Smooth muscle cell of the brain vasculature (primary cell): ENCODE measurements at places on chromosomes 6 and 20.

GRCh38 chr20:62558779-62559178 lies 83.0 kb upstream of the GATA5 start:
- DNase-seq = no peak

DNA sequence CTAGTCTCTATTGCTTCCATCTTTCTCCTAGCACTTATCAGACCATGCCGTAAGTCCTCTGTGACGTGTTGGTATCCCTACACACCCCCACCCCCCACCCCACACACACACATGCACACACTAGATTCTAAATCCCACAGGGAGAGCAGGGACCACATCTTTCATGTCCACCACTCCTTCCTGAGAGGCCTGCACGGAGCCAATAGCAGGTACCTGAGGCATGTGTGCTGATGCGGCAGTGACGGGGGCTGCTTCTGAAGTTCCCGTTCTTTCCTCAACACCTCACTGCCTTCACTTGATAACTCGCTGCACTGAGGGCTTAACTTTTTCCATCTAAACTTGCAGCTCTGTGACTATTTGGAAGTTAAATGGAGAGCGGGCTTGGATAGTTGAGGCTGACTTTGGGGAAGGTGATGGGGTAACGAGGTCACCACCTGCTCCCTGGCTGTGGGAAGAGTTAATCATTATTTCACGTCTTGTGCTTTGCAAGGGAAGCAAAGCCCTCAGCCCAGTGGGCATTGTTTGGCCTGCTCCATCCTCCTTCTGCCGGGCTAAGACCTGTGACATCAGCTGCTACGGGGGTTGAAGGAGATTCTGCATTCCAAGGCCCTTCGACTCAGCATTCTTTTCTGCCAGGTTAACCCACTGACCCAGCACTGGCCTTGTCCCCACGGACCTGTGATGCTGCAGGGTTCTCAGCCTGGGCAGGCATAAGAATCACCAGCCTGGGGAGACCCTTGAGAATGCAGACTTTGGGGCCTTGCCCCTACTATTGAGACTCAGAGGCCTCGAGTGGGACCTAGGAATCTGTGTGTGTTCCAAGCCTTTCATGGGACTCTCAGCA lies 187.8 kb downstream of the ANKRD60 start:
- DNase-seq = no peak

DNA sequence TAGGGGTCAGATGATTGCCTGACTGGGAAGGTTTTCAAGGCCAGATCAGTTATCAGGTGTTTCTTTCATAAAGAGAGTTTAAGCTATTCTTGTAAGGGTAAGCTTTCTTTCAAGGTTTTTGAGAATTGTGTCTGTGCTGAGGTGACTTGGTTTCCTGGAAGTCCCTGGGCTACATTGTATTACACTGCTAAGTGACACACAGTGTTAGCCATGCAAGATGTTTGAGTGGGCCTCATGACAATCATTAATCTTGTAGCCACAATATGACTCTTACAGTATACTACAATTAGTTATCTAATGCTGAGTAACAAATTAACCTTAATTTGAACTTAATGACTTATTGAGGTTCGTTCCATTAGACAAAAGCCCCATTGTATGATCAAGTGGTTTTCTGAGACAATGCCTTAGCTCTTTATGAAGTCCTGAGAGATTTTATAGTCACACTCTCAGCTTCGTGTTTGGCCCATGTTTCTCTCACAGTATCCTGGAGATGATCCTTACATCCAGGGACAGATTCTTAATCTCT lies 186.7 kb downstream of the RPS12 start:
- no peak for DNase-seq

DNA sequence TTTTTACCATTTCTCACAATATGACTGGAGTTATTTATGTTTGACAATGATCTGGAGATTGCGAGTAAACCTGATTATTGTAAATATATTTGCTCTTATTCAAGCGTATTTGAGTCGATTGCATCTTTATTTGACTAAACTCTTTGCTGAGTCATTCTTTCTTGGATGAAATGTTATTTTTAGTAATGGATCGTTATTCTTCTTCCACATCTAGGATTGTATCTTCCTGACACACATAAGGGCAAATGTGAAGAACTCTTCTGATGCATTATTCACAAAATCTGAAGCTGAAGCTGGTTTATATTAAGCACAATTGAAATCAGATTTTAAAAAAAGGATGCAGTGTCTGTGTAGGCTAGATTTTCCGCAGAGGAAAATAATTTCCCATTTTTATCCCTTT lies 68.2 kb downstream of the SEL1L2 start:
- DNase-seq = no peak

- DNase-seq = no peak
These were observed 638 bp downstream of the PACSIN1 start for GRCh38 chr6:34466242-34467185.

GRCh38 chr6:147040121-147040910 lies 163.9 kb upstream of the STXBP5 start:
- DNase-seq = no peak

- no peak for DNase-seq
These were observed 723 bp downstream of the AKIRIN2 start for GRCh38 chr6:87701344-87701675.

DNA sequence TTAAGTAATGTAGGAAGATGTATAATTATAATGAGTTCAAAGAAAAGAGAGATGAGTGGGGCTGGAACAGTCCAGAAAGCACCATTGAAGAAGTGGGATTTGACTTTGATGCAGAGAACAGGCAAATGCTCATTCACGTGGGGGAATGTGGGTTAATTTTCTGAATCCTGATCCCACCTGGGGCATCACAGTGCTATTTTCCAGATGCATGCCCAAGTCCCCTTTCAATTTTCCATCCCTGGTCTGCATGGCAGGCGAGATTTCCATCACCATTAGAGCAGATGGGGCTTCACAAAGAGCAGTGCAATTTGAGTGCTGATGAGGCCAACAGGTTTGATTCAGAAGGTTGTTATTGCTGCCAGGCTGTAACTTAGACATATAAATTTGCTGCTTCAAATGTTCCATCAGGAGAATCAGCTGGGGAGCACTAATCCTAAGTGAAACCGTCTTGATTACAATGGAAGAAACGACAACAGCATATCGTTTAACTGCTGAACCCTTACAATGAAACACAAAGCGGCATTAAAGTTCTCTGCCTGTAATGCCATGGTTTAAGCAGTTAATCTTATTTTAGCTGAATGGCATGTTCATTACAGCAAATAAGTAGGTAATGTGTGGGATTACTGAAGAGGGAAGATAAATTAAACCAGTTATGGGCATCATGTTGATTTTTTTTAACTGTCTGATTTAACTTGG lies 45.2 kb downstream of the OSTM1 start:
- DNase-seq = no peak

DNA sequence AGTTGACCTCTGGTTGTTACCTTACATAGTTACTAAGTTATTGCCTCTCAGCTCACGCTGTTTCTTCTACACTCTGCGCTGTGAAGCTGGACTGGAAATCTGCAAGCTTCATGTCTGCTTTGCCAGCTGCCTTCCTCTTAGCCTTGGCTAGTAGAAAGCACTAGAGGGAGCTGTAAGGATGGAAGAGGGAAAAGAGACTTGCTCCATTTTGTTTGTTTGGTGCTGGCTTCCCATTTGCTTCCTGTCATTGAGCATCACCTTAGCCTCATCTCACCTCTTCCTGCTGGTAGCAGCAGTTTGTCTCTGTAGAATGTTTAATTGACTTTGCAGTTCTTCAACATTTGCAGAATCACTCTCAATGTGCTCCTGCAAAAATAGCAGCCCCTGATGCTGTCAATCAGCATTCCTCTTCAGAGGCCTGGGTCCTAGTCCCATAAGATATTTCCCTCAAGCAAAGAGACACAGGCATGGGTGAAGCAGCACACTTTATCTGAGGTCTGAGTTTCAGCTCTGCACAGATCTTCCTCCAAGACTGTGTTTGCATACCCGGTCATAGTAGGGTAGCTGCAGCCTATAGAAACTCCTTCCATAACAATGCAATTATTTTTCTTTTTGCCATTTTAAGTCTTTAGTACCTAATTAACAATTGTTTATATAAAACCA lies 302.2 kb upstream of the EPHA7 start:
- DNase-seq = peak; percentile 57

DNA sequence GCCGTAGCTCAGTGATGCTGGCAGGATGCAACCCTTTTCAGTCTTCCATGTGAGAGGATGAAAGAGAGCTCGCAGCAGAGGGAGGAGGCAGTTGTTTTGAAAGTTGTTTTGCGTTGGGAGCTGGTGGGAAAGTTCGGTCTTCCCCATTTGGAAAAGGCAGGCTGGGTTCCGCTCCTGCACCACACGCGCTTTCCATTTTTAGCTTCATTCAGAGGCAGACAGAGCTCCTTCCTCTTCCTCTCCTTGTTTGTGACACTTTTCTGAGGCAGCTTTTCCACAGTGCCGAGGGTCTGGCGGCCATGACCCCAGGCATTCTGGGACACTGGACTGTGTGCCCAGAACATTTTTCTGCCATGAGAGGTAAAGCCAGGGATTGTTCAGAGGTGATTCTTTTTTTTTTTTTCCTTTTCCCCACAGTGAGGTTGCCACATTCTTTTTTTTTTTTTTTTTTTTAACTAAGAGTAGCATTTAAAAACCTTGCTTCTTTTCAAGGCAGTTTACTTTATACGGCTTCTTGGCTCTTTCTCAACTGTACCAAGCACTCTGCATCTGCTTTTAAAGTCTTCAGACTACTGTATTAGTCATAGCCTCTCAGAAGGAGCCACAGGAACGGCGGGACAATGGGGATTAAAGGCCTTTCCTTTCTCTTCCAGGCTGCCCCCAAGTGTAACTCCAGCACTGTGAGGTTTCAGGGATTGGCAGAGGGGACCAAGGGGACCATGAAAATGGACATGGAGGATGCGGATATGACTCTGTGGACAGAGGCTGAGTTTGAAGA lies 1.6 kb downstream of the PRDM1 start:
- DNase-seq = no peak

DNA sequence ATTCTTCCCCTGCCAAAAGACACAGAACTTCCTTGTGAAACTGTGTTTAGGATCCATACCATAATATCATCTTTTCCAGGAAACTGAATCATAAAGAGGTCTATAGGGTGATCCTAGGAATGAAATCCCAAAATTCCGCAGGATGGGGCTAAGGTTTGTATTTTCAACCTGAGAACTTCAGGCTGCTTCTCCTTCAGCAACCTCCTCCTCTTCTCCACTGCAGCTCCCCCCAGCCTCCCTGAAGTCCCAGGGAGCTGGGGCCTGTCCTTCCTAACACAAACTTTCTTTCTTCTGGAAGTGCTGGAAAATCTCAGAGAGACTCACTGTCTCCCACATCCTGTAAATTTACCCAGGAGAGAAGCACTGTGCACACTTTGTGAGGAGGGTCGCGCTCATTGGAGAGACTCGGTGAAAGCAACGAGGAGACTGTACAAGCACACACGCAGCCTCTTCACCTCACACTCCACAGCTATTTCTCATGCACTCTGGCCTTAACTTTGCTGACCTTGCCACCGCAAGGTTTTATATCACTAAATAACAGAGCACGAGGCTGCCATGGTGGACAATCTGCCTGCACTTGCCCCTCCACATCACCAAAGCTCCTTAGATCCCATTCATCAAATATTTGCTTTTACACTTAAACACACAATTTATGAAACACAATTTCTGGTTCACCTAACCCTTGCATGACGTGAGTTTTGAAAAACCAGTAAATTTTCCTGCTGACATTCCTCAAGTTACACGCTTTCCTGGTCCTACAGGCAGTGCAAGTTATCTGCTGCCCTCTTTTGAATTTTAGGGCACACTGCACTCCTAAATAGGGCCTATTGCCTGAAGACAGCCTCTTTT lies 14.3 kb downstream of the ID4 start:
- DNase-seq = no peak

- no peak for DNase-seq
These were observed 10.1 kb downstream of the TGM3 start for GRCh38 chr20:2305946-2306345.

DNA sequence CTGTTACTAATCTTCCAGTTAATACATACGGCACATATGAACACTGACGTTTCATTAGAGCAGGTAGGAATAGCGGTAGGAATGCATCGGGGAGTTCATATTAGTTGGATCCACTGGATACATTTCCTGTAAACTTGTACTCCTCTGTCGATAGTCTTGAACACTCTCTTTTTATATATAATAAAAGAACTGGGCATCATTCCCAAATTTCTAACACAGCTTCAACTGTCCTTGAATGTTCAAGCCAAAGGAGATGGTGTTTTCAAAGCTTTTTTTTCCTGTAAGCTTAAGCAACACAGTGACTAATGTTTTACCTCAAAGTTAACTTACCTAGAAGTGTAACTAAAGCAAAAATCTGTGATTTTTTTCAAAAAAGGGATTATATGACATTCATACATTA lies 195.3 kb downstream of the UTRN start:
- DNase-seq = no peak

DNA sequence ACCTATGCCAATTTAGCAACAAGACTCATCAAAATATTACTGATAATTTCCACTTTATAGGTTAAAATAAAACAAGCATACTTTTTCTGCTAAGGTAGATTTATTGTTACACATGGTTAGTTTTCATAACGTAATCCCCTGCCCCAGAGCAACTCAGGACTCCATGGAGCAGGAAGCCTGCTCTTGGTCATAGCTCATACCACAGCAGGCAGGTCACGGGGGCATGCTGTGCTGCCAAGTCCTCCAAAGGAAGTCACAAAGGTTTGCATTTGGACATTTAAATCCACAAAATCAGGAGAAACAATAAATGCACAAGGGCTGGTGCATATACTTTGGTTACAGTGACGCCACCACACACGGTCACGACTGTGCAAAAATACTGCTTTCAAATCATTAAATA lies 12.5 kb downstream of the GZF1 start:
- no peak for DNase-seq

DNA sequence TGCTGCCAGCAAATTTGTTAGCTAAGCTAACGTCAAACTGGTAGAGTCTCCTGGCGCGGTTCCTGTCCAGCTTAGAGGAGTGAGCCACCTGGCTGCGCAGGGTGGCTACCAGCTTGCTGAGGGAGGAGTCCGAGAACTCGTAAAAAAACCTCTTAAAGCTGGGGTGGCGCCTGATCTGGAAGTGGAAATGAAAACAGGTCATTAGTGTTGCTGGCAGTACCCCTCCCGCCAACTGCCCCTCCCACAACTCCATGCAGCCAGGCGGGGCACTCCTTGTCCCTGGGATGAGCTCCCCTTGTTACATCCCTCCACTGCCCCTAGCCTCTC lies 17.3 kb downstream of the BNIP5 start:
- DNase-seq = no peak

DNA sequence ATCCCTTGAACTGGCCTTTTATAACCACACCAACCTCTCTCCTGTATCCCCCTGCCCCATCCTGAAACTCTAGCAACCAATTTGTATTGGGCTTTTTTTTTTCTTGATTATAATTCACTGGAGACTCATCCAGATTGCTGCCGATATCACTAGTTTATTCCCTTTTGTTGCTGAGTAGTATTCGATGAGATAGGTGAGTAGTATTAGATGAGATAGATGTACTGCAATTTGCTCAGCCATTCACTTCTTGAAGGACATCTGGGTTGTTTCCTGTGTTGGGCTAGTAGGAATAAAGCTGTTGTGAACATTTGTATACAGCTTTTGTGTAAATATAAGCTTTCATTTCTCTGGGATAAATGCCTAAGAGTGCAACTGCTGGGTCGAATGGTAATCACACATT lies 58.2 kb downstream of the GCLC start:
- no peak for DNase-seq

- DNase-seq = no peak
These were observed 107.7 kb upstream of the PHACTR1 start for GRCh38 chr6:12608874-12609273.
